Kasumi-1 (cell line): ENCODE measurements at places on chromosomes 11 and 22.

DNA sequence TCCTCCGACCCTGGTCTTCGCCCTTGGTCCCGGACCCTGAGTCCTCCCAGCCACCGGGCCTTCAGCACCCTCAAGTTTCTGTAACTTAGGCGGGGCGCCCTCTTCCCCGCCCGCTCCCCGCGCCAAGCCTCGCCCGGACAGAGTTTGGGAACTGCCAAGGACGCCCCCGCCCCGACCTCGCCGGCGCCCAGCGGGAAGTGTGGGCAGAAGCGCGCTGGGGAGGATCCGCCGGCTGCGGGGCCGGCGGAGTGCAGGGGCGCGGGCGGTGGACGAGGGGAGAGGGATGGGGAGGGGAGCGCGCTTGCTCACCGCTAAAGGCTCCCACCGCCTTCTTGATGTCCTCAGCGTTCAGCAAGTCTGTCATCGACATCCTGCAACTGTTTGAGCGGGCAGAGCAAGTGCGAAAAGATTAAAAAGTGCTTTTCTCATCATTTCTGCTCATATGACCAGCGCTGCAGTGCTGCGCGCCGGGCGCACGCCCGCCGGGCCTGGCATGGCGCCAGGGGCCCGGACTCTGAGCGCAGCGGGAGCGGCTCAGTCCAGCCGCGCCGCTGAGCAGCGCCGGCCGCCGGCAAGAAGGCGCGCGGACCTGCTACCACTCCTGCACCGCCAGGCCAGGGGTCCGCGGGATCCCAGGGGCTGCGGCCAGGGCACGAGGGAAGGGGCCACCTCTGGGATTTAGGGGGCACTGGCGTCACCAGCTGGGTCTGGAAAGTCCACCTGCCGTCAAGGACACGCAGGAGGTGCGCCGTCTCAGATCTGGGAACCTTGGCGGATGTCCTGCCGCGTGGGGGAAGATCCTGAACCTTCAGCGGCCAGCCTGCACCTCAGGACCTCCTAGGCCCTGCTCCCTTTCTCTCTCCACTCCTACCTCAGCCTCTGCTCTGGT, at the start of gene PVALB:
Gene PVALB, minus strand, starts transcription at position 400 of the 889 bp plus-strand sequence. Its CDS starts 30 bp downstream, at position 370.
- DNase-seq = no peak

DNA sequence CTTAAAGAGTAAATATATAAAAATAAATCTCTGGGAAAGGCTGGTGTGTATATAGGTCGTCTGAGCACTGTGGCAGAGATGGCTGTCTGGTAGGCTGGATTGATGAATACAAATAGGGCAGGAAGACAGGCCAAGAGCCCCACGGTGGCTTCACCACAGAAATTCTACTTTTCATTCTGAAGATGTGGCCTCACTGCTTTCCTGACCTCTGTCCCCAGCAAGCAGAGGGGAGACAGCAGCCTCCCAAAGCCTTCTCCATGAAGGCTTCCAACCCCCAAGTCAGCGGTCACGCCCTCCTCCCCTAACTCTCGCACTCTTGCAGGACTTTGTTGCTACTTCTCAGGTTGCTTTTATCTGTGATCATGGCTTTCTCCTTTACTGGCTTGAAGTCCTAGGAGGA, 10.6 kb upstream of the KCNJ1 start:
- DNase-seq = no peak

DNA sequence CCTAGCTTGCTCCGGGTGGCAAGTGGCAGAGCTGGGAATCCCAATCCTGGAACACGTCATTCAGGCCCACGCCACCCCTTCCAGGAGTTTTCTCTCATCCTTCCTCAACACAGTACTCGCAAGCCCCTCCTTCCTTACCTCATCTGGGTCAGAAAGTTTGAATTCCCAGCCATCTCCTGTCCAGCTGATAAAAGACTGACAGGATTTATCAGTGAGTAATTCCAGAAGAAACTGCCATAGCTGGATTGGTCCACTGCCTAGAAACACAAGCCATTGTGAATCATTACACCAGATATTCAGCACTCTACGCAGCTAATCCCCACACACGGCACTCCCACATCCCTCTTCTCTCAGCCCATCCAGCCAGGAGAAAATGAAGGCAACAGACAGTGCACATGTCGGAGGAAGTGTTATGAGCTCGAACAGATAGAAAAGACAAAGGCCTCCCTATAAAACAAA, 124.0 kb downstream of the ETS1 start:
- no peak for DNase-seq

GRCh38 chr22:44382116-44383038, 69.6 kb upstream of the SHISAL1 start:
- no peak for DNase-seq

DNA sequence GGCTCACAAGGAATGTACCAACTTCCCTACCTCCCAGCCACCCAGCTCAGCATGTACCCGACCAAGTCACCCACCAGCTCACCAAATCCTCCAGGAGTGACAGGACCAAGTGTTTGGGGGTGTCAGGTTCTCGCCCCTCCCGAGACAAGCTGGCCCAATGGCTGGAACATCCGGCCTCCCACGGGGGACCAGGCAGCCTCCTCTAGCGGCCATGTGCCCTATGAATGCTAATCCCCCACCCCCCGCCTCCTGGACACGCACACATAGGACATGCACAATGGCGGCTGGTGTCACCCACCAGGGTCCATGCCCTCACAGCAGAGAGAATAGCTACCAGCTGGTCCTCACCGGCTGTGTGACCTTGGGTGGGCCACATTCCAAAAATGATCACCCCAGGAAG, 151.0 kb downstream of the MN1 start:
- DNase-seq = no peak
